ENCODE measurements at places on chromosomes 12 and 14. TPM values are rescaled to one million over a fixed set of nuclear protein-coding genes. Genes with fewer than 3 reads are reported as not detected.

Gene CABP1
- total RNA-seq, result 0.23 TPM

DNA sequence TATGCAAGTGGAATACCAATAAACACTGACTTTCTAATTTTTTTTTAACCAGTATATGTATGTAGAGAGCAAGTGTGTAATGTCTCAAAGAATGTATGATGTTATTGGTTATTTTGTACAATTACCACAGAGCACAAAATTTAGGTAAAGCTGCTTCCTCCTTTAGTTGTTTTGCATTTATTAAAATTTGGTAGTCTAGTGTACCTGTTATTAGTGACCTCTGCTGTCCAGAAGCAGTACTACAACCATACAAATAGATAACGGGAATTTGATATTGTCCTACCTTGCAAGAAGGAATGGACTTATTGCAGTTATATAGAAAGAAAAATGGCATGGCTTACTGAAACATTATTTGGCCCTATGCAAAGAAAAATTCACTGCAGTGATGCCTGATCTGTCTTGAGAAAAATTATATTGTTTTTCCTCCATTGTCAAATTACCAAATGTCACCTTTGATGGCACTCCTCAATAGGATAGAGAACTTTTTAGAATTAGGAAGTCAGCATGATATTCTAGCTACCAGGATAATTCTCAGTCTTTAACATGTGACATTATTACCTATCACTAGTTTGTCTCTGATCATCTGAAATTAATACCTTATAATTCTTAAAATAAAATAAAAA lies 153.9 kb upstream of the RMST start:
- no peak for DNase-seq

- no peak for DNase-seq
Measured at GRCh38 chr12:16475521-16475920, 128.1 kb downstream of the MGST1 start.

Gene KCNH5
- total RNA-seq, result 0.29 TPM

Gene KLRC4
- 1.9 TPM for total RNA-seq

DNA sequence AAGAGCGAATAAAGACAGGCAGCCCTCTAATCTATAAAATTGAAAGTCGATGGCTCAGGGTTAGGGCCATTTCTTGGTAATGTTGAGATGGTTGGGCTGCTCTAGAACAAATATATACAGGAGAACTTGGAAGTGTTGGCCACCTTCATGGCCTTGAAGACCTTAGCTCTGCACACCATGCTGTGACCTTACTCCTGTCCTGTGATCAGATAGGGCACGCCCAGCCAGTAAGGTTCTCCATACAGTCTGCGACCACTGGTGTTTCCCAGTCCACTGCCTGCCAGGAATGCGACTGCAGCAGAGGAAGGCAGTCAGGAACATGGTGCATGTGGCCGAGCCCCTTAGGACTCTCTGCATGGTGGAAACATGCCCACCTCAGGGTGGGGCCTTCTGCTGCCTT lies 73.2 kb upstream of the PSMA6 start:
- DNase-seq, result no peak

Gene AQP6
- 0.35 TPM for total RNA-seq

- DNase-seq, result no peak
Measured at GRCh38 chr14:41285186-41285748, 321.4 kb upstream of the LRFN5 start.

DNA sequence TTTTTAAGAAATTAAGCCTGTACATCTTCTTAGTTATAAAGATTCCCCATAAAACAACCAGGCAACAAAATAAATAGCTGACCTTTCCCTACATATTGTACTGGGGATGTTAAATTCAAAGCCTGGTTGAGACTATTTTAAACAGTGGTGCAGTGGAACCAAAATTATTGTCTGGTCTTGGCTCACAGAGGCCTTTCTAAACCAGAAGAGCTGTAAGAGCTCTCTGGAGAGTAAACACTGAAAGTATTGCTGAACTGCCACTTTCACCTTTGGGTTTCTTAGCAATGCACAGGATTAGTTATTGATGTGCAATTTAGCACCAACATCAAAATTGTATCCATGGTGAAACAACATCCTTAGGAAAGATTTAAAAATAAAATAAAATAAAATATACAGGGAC lies 20.6 kb downstream of the RACGAP1 start:
- DNase-seq, result no peak

- peak; percentile 92 for DNase-seq
Measured at GRCh38 chr12:132593938-132594358, 16.4 kb downstream of the LRCOL1 start.

Gene PLEKHG3
- 34.5 TPM for total RNA-seq

DNA sequence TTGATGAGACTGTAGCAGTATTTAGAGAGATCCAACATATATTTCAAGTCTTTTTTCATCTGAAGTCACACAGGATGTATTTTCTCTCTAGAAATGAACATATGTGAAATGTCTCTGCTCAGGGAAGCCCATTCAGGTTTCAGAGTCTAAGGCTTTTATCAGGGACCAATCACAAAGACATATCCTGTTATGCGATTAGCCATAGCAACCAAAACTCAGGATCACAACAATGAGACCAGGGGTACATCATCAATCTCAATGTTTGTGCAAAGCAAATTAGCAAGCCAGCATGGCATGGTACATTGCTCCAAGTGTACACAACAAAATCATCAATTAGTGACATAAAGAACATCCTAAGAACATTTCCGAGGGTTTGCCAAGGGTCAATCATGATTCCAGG lies 99.2 kb upstream of the AMN1 start:
- DNase-seq, result no peak

Gene IFNG
- total RNA-seq, result not detected

DNA sequence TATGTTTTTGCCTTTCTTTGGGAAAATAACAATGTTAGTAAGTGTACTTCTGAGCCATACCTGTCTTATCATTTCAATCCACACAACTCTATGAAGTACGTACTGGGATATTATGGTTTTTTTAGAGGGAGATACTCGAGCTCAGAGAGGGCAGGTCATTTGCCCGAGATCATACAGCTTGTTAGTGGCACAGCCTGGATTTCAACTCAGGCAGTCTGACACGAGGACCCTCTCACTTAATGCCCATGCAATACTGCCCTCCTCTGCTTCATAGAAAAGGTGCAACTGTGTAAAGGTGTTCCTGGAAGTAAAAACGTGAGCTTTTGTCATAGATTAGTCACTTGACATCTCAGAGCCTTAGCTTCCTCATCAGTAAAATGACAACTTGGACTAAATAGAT lies 128.0 kb downstream of the NDUFA12 start:
- DNase-seq, result no peak

DNA sequence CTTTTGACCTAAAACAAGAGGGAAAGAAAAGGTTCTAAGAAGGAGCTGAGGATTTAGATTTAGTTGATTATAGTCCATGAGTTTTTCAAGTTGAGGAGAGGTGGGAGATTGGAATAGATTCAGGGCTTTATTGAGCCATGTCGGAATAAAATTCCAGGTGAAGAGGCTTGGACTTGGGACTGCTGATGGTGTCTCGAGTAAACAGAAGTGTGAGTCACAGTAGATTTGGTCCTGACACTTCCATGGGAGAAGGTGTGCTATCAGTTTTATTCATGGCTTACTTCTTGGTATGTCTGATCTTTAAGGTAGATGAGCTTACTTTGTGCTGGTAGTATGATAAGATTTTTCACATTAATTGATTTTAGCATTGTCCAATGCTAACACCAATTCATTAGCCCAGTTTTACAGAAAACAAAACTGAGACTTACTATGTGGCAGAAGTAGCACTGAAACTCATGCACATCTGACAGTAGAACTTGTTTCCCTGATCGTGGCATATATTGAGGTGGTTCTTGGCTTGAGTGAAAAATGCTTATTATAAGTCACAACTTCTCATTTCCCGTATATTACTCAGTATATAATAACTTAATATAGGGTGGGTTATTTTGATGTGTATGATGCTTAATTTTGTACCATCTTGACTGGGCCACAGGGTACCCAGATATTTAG lies 172.4 kb upstream of the IGF1 start:
- DNase-seq, result no peak

DNA sequence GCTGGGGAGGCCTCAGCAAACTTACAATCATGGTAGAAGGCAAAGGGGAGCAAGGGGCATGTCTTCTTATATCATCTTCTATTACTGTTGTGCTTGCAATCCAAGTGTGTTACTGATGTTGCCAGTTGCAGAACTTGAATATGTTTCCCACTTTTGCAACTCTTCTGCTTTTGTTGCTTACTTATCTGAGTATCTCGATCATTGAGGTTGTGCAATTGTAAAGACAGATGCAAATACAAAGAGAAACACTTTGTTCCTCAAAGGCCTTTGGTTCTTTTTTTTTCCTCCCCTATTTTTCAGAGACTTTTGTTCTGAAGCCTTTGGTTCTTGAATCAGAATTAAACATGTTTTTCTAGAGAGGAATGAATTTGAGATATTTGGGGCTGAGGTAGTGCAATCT lies 3.7 kb upstream of the COX8C start:
- DNase-seq, result no peak

- no peak for DNase-seq
Measured at GRCh38 chr12:122393817-122394216, 28.7 kb downstream of the CLIP1 start.

DNA sequence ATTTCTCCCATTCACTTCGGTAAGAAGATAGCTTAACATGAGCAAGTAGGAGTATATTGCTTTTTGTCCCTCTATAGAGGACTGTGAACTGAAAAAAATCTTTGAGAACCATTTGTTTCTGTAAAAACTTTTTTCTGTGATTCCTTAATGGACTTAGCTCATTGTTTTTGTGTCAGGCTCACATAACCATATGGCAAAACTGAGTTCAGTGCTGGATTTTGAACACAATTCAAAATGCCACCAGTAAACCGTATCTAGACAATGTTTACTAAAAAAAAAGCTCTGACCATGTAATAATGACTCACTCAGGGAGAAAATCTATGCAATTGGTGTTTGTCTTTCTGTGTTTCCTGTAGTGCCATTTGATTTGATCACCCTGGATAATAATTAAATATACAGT lies 5.2 kb downstream of the TRHDE start:
- DNase-seq, result no peak

Gene ALX1
- total RNA-seq, result not detected

GRCh38 chr12:47775100-47775911 lies 2.3 kb downstream of the SLC48A1 start:
- peak; percentile 66 for DNase-seq

DNA sequence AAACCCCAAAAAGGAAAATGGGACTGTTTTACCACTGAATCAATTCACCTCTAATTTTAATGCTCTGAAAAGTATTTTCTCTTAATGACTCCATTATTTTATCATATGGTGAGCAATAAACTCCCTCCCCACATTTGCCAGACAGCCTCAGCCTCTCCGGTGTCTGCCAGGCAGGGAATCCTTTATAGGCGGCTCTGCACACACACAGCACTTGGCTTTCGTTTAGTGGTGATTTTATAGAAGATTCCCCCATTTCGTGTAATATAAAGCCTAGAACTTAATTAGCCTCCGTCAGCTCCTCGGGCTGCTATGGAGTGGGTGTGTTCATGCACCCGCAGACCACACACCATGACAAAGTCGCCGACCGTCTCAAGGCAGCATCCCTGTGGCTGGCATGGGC lies 10.1 kb upstream of the C14orf180 start:
- DNase-seq, result no peak

DNA sequence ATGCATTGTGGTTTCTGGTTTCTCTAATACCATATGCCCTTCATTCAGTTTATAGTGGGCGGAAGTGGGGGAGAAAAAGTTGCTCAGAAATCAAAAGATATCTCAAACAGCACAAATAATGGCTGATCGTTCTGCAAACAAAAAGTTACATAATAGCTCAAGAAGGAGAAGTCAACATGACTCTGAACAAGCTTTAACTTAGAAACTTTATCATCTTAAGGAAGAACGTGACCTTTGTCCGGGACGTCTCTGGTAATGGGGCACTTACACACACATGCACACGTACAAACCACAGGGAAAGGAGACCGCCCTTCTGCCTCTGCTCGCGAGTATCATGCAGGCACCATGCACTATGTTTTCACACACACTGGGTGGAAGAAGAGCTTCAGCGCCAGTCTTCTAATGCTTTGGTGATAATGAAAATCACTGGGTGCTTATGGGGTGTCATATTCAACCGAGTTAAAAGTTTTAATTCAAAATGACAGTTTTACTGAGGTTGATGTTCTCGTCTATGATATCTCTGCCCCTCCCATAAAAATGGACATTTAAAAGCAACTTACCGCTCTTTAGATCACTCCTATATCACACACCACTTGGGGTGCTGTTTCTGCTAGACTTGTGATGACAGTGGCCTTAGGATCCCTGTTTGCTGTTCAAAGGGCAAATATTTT lies 4.7 kb downstream of the FOS start:
- no peak for DNase-seq

DNA sequence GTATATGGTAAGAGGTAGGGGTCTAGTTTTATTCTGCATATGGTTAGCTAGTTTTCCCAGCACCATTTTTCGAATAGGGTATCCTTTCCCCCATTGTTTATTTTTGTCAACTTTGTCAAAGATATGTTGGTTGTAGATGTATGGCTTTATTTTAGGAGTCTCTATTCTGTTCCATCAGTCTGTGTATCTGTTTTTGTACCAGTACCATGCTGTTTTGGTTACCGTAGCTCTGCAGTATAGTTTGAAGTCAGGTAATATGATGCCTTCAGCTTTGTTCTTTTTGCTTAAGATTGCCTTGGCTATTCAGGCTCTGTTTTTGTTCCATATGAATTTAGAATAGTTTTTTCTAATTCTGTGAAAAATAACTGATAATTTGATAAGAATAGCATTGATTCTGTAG lies 24.9 kb downstream of the TBK1 start:
- DNase-seq, result no peak

GRCh38 chr12:116735084-116735483 lies 2.8 kb downstream of the SPRING1 start:
- DNase-seq, result no peak

- no peak for DNase-seq
Measured at GRCh38 chr12:118374909-118375308, 1.4 kb upstream of the SUDS3 start.

DNA sequence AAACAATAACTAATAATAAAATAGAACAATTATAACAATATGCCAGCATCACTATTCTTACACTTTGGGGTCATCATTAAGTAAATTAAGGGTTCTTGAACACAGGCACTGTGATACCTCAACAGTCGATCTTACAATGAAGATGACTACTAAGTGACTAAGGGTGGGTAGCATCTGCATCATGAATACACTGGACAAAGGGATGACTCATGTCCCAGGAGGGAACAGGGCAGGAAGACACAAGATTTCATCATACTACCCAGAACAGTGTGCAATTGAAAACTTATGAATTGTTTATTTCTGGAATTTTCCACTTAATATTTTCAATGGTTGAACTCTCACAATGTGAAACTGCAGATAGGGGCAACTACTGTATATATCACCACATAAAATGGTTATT lies 19.7 kb downstream of the TSPAN19 start:
- DNase-seq, result no peak

DNA sequence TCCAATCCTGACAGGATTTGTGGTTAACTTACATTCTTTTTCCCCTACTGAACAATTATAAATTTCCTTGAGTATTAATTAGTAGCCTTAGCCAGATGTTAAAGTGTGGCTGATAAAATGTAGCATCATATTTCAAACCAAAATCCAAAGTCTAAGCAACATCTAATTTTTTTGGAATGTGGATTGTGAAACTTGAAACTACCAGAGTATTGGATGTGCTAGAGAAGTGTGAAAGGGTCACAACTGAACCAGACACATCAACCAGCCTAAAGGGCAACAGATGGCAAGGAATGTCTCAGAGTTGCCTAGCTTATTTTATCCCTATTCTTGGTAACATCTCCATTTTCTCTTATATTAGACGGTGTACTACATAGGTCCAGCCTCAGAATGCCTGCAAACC lies 153.1 kb upstream of the DCN start:
- no peak for DNase-seq

GRCh38 chr14:72638021-72638420 lies 255.9 kb downstream of the DPF3 start:
- no peak for DNase-seq

- no peak for DNase-seq
Measured at GRCh38 chr12:100955139-100955538, 160.6 kb downstream of the ANO4 start.

Measured in upper lobe of right lung (tissue), 1 donor.